ENCODE measurements at places on chromosomes 6 and 20. TPM values are rescaled to one million over a fixed set of nuclear protein-coding genes. Genes with fewer than 3 reads are reported as not detected.

DNA sequence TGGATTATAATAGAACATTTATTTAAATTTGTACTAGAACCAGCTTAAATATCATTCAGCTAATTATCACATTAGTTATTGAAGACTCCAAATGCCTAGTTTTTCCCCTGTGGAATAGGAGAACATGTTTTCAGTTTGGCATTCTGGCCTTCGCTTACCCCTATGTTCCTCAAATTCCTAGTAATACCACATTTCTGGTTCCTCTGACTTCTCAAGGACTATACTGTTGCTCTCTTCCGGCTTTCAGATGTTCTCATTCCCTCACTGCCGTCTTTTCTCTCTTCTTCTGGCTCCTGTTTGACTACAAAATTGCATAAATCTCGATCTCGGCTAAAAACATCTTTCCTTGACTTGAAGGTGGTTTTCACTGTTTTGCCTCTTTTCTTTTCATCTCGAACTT, 71.8 kb upstream of the KHDRBS2 start:
- H3K27me3 ChIP-seq: no peaks in the 10 kb centered on the region
- H3K4me1 ChIP-seq: no peaks in the 10 kb centered on the region
- no peak overlapping the region for H3K4me3 ChIP-seq
- H3K36me3 ChIP-seq: no peaks in the 10 kb centered on the region
- DNase-seq: no peak
- H3K27ac ChIP-seq: no peak overlapping the region

The TENT5A gene
- total RNA-seq: 1.1 TPM

The ERVFRD-1 gene
- total RNA-seq: not detected

GRCh38 chr6:77361018-77361417, 102.3 kb downstream of the HTR1B start:
- H3K27ac ChIP-seq: no peak overlapping the region
- H3K4me1 ChIP-seq: no peaks in the 10 kb centered on the region
- no peaks in the 10 kb centered on the region for H3K36me3 ChIP-seq
- H3K4me3 ChIP-seq: no peak overlapping the region
- DNase-seq: no peak
- H3K27me3 ChIP-seq: no peaks in the 10 kb centered on the region

The RGS17 gene
- total RNA-seq: not detected

DNA sequence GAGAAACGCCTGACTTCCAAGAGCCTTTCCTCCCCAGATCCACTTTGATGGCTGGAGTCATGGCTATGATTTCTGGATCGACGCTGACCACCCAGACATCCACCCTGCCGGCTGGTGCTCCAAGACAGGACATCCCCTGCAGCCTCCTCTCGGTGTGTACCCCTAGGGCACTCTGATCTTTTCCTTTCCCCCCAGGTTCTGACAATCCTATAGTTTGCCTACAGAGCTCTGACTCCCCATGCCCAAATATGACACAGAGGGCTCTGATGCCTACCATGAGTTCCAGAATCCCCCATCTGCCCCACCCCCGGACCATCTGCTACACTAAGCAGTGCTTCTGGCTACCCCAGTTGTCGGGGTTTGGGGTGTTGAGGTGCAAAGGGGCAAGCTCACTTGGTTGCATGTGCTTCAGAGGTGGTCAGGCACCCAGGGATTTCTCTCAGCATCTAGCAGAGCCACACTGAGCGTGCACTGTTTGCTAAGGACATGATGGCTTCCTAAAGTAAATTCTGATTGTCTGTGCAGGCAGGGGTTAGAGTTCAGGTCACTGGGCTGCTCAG, 24.0 kb upstream of the SGK2 start:
- H3K4me3 ChIP-seq: no peak overlapping the region
- H3K27me3 ChIP-seq: no peaks in the 10 kb centered on the region
- DNase-seq: no peak
- no peaks in the 10 kb centered on the region for H3K36me3 ChIP-seq
- H3K4me1 ChIP-seq: no peaks in the 10 kb centered on the region

GRCh38 chr6:14822012-14822553, 423.8 kb upstream of the JARID2 start:
- H3K4me3 ChIP-seq: no peak overlapping the region
- H3K27ac ChIP-seq: no peak overlapping the region
- peaks cover 30% of the 10 kb centered on the region for H3K4me1 ChIP-seq
- H3K36me3 ChIP-seq: peaks cover 3% of the 10 kb centered on the region

DNA sequence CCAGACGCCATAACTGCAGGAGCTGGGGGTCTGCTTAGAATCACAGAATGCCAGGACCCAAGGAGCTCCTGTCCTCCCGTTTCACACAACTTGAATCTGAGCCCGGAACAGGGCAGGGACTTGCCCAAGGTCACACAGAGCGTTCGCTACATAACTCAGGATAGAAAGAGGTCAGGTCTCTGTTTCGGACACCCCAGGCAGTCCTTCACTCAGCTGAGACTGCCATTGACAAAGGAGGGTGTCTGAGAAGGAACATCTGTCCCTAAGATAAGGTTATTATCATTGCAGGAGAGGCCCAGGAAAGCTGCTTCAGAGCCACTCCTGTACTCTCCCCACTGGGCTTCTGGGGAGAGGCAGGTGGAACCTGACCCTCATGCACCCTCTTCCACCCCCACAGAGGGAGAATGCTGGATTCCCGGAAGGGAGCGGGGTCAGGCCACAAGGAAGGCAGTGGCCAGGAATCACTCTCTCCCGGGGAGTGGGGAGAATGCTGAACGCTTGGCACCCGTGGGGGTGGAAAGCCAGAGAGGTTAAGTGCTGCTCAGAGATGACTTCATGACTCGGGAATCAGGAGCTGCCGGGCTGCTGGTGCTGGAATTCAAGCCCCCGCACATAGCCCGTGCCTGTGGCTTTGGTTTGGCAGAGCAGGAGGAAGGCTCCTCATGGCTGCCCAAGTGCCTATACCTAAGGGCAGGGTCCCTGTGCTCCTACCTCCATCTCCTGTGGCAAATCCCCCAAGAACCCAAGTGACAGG, 10.7 kb downstream of the SDC4 start:
- DNase-seq: no peak
- H3K4me1 ChIP-seq: peaks cover 3% of the 10 kb centered on the region
- no peak overlapping the region for H3K27ac ChIP-seq
- H3K27me3 ChIP-seq: no peaks in the 10 kb centered on the region
- H3K36me3 ChIP-seq: peaks cover 22% of the 10 kb centered on the region
- H3K4me3 ChIP-seq: no peak overlapping the region

GRCh38 chr20:18571578-18571977, 4.3 kb downstream of the SMIM26 start:
- DNase-seq: no peak
- H3K27me3 ChIP-seq: no peaks in the 10 kb centered on the region
- H3K4me3 ChIP-seq: no peak overlapping the region
- H3K27ac ChIP-seq: no peak overlapping the region
- peaks cover 11% of the 10 kb centered on the region for H3K4me1 ChIP-seq
- H3K36me3 ChIP-seq: peaks cover 16% of the 10 kb centered on the region

DNA sequence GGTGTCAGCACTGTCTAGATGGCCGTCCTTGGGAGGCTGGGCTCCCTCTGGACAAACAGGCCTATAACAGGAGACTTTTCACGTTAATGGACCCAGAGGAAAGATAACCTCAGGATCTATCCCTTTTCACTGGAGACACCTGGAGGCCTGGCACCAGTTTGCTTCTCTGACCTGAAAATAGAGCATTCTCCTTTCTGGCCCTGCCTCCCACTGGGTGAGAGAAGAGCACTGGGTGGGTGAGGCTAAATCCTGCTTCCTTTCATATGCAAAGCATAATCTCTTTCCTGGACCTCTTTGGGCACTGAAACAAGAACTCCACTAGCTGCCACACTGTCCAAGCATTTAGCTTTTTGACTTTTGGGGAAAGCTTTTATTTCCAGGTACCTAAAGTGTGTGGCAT, 78.3 kb downstream of the FOXO3 start:
- no peak overlapping the region for H3K4me3 ChIP-seq
- no peak for DNase-seq
- no peaks in the 10 kb centered on the region for H3K27me3 ChIP-seq

DNA sequence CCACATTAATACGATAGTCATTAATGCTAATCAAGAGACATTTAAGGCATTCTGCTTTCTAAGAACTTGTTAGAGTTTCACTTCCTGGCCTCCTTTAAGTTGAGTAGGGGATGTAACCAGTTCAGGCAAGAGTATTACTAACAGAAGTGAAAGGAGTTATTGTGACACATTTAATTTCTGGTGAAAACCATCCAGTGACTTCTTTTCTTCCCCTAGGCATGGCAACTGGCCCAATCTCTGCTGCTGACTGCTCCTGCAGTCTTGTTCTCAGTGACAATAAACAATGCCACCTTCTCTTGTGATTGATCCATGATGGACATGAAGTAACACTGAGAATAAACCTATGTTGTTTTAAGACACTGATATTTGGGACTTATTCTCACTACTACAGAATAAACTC, 130.9 kb upstream of the DEFB112 start:
- no peaks in the 10 kb centered on the region for H3K27me3 ChIP-seq
- no peaks in the 10 kb centered on the region for H3K36me3 ChIP-seq
- H3K27ac ChIP-seq: no peak overlapping the region
